ENCODE measurements at places on chromosomes 2 and 18. TPM values are rescaled to one million over a fixed set of nuclear protein-coding genes. Genes with fewer than 3 reads are reported as not detected.

SP140 gene
- under 0.01 TPM for polyA plus RNA-seq

HOXD10 gene
- 0.23 TPM for polyA plus RNA-seq

DNA sequence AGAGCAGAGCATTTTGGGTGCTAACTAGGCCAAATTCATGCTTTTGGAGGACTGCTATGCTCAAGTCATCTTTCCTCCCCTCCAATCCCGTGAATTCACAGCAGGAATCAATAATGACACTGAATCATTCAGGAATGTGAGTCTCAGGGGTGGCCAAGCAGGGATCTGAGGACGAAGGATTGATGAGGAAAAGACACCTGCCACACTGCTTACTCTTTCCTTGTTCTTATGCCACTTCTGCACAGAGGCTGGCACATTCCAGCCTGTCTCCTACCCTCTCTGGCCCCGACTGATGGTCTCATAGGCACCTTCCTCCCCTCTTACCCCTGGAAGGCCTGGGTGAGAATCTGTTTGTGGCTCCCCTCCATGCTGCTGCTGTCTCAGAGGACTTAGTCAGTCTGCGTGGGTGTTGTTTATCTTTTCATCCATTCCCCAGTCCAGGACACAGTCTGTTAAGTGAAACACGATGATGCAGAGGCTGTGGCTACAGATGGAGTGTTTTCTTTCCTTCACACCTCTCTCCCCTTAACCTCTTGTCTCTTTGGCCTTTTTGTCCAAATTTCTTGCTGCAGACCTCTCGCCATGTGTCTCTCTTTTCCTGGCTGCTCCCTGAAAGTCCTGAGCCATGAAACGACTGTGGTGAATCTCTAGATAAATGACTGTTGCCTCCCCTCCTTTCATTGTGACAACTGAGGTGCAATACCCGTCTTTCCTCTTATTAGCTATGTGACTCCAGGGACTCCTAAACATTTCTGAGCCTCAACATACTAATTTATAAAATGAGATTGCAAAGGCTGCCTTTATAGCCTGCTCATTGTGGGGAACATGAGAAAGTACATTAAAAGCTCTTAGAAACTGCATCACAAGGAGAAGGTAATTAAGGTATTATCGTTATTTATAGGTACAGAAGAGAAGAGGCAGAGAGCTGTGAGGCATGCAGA, 86.9 kb downstream of the RDH14 start:
- no peaks in the 10 kb centered on the region for H3K36me3 ChIP-seq
- no peaks in the 10 kb centered on the region for H3K27me3 ChIP-seq
- peak; percentile 79 for DNase-seq
- peaks cover 20% of the 10 kb centered on the region for H3K4me1 ChIP-seq
- no peak overlapping the region for H3K4me3 ChIP-seq

DNA sequence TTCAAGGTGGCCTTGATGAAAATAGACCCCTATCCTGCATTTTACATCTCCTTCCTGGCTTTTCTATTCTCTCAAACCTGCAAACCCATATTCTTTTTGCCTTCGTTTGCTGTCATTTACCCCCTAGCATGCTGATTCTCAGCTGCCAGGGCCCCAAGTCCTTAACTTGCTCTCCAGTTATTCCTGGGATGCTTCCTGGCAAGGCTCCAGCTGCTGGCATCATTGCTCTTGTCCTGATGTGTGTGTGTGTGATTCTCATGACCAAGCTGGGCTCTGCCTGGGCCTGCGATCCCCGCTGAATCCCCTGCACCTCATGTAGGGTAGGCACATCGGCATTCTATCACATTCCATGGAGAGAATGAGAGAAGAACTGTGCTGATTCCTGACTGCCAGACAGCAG, 11.9 kb downstream of the NPAS2 start:
- no peaks in the 10 kb centered on the region for H3K36me3 ChIP-seq
- H3K4me1 ChIP-seq: peaks cover 28% of the 10 kb centered on the region
- no peak overlapping the region for H3K27ac ChIP-seq
- DNase-seq: peak; percentile 78
- H3K4me3 ChIP-seq: no peak overlapping the region

DNA sequence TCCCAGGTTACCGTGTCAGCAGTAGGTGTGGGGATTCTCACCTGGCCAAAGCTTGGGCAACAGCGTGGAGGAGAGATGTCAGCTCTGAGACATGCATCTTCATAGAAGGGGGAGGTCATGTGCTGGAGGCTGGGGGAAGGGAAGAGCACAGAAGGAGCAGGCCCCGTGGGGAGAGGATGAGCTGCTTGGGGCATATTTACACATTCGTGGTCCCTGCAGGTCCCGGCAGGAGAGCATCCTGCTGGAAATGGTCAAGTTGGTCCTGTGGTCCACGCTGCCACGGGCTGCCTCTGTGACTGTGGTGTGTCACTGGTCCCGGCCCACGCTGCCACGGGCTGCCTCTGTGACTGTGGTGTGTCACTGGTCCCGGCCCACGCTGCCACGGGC, 195.1 kb upstream of the TWIST2 start:
- no peak for DNase-seq
- H3K27me3 ChIP-seq: no peaks in the 10 kb centered on the region
- H3K36me3 ChIP-seq: no peaks in the 10 kb centered on the region
- no peak overlapping the region for H3K4me3 ChIP-seq
- no peak overlapping the region for H3K27ac ChIP-seq

- no peak overlapping the region for H3K4me3 ChIP-seq
- H3K4me1 ChIP-seq: peaks cover 9% of the 10 kb centered on the region
- no peak for DNase-seq
- H3K27me3 ChIP-seq: no peaks in the 10 kb centered on the region
- H3K27ac ChIP-seq: no peak overlapping the region
- no peaks in the 10 kb centered on the region for H3K36me3 ChIP-seq
These were observed 106.5 kb downstream of the STK39 start for GRCh38 chr2:168140892-168141291.

DNA sequence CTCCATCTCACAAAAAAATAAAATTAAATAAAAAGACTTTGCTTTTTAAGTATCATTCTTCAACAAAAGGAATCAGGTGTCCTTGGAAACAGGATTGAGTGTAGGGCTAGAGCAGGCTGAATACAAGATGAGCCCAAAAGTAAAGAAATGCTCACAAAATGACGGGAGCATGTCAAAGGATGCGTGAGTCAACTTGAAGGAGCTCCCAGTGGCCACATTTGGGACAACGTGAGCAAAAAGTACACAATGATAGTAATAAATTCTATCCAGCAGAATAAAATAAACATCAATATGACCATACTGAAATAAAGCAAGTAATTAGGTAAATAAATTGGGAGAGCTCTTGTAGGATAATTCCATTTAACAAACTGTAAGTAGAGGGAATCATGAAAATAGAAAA, 220.7 kb downstream of the PHLPP1 start:
- H3K4me1 ChIP-seq: peaks cover 29% of the 10 kb centered on the region
- no peak overlapping the region for H3K4me3 ChIP-seq
- H3K27ac ChIP-seq: no peak overlapping the region
- no peaks in the 10 kb centered on the region for H3K27me3 ChIP-seq

DNA sequence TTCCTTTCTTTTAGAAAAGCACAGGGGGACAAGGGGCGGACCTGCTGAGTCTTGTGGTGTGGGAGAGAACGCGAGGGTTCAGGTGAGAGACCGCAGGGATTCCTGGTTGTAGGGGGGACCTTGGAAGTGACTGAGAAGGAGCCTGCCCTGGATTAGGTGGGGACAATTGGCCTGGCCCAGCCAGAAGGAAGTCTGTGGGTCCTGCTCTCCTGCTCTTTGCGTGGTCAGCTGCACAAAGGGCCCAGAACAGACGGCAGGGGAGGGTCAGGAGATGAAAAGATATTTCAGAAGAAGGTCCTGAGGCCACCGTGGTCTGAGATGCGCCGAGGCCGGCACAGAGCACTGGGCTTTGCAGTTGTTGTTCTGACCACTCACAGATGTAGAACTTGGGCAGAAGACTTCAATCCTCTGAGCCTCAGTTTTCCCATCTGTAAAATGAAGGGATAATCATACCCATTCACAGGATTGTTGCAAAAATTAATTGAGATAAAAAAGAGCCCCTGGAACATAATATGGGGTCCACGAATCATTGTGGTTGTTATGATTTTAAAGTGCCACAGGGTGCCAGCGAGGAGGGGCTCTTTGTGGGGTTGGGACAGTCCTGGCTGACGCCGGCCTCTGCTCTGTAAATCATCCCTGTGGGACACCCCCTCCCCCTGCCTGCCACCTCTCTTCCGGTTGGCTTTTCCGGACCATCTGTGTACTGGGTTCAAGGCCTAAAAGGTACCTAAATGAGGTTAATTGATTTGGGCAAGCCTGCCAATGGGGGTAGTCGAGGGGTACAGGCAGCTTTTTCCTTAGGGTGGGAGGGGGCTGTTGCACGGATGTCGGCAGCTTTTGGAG, 1.8 kb downstream of the LPIN1 start:
- H3K27ac ChIP-seq: peak overlapping the region; percentile 89
- DNase-seq: no peak
- no peak overlapping the region for H3K4me3 ChIP-seq
- no peaks in the 10 kb centered on the region for H3K36me3 ChIP-seq
- peaks cover 66% of the 10 kb centered on the region for H3K4me1 ChIP-seq
- no peaks in the 10 kb centered on the region for H3K27me3 ChIP-seq

DNA sequence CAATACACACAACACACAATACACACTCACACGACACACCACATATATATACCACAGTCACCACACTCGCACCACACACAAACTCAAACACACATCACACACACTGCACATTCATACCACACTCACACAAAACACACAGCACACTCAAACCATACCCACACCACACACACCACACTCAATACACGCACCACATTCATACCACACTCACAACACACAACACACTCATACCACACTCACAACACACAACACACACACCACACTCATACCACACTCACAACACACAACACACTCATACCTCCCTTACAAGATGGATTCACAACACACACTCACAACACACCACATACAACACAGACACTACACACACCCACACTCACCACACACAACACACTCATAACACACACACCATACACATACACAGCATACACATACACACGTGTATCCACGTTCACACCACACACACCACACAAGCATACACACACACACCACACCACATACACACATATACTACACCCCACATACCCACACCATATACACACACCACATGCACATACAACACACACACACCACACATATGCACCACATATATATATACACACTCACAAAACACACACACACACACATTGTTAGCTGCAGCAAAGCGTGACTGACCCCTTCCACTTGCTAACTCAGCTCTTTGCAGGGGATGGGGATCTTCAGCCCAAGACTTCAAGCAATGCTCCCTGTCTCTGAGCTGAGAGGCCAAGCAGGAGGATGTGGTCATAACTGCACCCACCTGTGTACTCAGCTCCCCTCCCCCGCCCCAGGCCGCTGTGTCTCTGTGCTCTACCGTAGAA, 59.0 kb downstream of the SDC1 start:
- no peaks in the 10 kb centered on the region for H3K4me1 ChIP-seq
- H3K36me3 ChIP-seq: no peaks in the 10 kb centered on the region
- no peaks in the 10 kb centered on the region for H3K27me3 ChIP-seq
- no peak overlapping the region for H3K27ac ChIP-seq
